ENCODE measurements at places on chromosomes 2 and 18.

- DNase-seq: no peak
These were observed 146.7 kb downstream of the PDE1A start for GRCh38 chr2:182280118-182280517.

DNA sequence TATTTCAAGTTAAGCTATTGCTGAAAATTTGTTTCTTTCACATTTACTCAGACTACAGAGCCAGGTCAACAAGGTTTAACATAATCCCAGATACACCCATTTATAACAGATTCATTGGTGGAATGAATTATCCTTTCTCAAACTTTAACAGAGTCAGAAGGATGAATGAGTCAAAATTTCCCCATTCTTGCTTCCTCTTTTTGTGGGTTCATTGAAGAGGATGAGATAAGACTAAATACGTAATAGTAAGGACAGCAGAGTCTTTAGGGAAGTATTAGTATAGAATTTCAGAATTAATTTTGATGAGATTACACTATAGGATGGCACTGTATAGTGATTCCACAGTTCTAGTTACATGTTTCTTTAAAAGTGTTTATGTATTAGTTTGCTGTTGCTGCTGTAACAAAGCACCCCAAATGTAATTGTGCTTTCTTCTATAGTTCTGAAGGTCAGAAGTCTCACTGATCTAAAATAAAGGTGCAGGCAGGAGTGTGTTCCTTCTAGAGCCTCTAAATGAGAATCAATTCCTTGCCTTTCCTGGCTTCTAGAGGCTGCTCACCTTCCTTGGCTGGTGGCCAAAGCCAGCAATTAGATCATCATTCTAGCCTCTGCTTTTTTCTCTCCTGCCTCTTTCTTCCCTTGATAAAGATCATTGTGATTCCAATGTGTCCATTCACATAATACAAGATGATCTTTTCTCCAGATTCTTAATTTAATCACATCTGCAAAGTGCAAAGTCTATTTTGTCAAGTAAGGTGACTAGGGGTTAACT is 309.3 kb upstream of the PIK3C3 start:
- no peak for DNase-seq

- DNase-seq: no peak
These were observed 922.9 kb upstream of the FSHR start for GRCh38 chr2:50077190-50077737.

DNA sequence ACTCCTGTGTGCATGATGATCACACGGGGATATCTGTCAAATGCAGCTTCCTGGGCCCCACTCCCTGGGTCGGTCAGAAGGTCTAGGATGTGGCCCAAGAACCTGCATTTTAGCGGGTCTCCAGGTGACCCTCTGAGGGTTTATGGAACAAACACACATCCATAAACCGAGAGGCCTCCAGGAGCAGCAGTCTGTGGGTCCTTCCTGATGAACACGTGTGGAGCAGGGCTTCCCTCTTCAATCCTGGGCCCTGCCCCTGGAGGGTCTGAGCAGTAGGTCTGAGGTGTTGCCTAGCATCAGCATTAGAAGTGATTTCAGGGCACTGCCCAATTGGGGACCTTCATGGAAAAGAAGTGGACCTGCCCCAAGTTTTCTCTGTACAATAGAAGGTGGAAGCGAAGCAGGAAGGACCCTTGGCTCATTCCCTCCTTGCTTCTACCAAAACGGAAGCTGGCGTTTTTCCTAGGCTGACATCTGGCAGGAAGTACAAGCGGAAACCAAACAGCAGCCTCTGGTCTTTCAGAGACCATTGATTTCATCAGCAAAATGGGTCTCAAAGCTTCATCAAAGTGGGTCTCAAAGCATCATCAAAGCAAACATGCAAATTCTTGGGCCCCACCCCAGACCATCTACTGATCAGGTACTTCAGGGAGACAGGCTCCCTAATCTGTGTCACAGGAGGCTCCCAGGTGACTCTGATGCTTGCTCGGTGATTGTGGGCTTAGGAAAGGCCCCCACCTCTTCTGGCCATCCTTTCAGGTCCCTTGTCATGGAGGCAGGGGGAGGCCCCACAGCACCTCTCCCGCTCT is 30.7 kb downstream of the INO80C start:
- DNase-seq: no peak

GRCh38 chr2:188293601-188294351 is 2.1 kb downstream of the GULP1 start:
- no peak for DNase-seq

DNA sequence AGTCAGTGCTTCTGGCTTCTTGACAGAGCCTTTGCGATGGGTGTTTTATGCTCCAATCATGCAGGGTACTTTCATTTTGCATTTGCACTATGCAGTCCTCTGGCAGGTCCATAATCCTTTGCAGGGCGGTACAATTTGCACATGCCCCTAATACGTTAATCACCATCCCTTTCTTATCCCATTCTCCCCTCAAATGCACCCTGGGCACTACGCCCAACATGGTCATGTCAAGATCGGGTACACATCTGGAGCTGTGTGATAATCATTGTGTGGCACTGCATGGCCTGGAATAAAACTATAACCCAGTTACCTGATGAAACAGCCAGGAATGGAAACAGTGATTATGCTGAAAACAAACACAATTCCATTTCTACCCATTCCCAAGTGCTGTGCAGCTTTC is 27.7 kb downstream of the LOXHD1 start:
- no peak for DNase-seq

- DNase-seq: no peak
These were observed 71.3 kb upstream of the NYAP2 start for GRCh38 chr2:225328192-225328591.

DNA sequence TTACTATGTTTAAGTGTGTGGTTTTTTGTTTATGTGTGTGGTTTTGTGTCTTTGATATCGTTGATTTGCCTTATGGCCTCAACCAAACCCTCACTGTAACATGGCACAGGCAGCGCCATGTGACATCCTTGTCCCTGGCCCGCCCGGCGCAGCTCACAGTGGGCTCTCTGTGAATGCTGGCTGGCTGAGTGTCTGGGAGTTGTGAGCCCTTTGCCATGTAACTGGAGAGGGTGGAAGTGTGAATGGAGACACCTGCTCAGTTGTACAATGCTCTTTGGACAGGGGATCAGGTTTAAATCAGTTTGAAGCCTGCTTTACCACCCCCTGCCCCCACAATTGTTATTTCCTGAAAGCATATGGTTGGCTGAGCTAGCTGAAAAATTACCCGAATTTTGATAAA is 41.8 kb downstream of the TCF7L1 start:
- DNase-seq: no peak

GRCh38 chr2:155442755-155443372 is 744.4 kb downstream of the KCNJ3 start:
- no peak for DNase-seq

DNA sequence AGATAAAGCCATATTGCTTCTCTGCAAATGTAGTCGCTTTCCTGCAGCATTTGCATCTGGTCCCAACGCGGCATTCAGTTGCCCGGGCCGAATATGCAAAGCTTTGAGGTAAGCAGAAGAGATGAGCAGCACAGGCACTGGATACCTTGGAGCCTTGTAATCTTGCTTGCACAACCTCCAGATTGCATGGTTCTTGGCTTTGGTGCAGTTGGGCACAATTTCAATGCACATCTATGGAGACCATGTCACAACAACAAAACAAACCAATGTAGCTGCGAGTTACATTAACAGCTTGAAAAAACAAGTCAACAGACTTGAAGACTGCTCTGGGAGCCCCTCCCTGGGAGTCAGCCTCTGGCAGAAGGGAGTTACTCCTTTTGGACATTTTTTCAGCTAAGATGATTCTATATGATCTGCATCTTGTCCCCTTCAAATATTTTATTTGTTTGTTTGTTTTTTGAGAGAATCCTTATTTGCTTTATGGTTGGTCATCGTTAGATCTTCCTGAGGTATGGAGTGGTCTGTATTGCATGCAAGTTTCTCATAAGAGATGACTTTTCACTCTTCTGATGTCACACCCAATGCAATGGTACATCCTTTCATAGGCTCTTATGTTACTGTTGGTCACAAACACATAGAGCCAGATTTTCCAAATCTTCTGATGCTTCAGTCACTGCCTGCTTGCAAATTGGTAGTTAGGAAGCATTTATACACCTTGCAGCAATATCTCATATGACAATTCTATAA is 113.5 kb downstream of the EFEMP1 start:
- no peak for DNase-seq

- no peak for DNase-seq
These were observed 199.7 kb downstream of the ANKRD30B start for GRCh38 chr18:14947482-14948162.
